ENCODE measurements at places on chromosomes 2 and 18.
A peak's percentile ranks its signal among the peaks of the same experiment; 100 is the strongest.

- DNase-seq: no peak
Observed at GRCh38 chr2:35463805-35464596, 891.6 kb upstream of the CRIM1 start.

DNA sequence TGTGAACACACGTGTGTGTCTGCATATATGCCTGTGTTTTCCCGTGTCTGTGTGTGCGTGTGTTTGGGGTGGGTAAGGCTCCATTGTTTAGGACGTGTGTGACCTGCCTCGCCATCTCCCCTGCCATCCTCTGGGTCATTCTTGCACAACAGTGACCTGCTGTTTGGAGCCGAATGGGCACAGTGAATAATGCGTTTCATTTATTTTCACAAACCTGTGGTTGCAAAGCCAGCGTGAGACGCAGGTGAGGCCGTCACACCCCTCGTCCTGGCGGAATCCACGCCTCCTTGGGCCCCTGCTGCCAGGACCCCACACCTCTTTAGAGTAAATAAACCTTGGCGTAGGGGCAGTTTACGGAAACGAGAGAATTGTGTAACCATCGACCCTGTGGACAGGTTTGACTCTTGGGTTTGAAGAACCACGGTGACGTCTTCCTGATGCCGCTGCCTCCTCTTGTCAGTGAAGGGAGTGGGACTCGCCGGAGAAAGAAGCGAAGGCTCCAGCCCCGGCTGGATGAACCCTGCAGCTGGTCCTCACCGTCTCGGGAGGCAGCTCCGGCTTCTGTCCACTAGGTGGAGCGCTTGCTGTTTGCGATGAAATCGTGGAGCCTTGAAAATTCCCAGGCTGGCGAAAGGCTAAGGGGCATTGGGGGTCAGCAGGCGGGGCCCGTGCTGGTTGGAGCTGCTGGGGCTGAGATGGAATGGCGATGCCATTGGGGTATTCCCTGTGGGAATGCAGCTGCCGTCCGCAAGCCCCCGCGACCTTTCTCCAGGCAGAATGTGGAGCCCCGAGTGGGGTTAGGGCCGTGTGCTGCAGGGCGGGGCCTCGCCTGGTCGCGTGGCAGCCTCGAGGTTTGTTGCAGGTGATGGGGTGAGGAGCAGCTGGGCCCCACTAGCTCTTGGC lies 81.1 kb downstream of the RTP5 start:
- peak; percentile 49 for DNase-seq

- no peak for DNase-seq
Observed at GRCh38 chr2:109433486-109433885, 180.3 kb downstream of the SEPTIN10 start.

DNA sequence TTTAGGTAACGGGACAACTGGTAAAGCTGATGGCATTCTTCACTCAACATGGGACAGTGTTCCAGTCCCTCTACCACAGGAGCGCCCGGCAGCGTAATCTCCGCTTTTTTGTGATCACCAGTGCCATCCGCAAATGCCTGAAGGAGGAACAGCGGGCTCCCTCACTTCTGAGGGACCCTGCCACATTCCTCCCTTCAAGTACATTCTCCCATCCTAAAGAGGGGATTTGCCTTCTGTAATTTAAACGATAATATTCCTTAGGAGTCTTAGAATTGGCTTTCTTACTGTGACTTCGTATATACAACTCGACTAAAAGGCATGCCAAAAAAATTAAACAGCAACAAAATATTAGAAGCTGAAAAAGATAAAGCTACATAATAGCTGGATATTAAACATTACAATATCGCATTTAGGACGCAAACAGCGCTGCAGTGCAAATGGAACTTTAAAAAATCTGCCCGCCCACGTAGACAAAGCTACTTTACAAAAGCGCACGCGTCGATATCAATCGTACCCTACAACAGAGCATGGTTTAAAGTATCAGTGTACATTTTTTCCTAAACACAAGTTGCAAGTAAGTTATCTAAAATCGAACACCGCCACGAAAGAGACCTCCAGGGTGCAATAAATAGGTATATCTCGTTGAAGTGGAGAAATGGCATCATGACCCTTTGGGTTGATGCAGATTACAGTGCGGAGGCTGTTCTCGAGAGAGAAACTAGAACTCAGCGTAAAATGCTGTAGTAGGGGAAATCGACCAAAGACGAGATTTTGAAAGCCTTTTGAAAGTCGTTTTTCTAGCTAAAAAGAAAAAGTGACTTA lies 2.3 kb upstream of the VSNL1 start:
- DNase-seq: peak; percentile 17

GRCh38 chr2:128359841-128360240 lies 41.2 kb upstream of the HS6ST1 start:
- no peak for DNase-seq

DNA sequence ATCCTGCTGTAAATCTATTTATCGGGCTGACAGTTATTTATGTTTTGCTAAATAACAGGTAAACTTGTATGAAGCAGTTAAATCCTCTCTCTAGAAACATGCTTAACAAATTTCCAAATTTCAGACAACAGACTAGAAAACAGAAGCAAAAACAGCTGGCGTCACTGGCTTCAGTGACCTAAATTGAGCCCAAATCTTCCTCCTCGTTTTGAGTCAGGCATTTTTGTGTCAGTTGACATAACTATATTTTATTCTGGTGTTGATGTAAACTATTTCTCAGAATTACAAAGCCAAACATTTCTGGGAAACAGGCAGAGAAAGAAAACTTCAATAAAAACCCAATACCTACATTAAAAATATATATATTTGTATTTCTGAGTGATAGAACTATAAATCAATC lies 21.7 kb downstream of the RBMS1 start:
- DNase-seq: no peak

GRCh38 chr2:5691985-5692529 lies at the start of gene SOX11:
SOX11 (plus strand) TSS chr2:5692384; CDS start chr2:5692722, 338 bp downstream.
- DNase-seq: no peak

DNA sequence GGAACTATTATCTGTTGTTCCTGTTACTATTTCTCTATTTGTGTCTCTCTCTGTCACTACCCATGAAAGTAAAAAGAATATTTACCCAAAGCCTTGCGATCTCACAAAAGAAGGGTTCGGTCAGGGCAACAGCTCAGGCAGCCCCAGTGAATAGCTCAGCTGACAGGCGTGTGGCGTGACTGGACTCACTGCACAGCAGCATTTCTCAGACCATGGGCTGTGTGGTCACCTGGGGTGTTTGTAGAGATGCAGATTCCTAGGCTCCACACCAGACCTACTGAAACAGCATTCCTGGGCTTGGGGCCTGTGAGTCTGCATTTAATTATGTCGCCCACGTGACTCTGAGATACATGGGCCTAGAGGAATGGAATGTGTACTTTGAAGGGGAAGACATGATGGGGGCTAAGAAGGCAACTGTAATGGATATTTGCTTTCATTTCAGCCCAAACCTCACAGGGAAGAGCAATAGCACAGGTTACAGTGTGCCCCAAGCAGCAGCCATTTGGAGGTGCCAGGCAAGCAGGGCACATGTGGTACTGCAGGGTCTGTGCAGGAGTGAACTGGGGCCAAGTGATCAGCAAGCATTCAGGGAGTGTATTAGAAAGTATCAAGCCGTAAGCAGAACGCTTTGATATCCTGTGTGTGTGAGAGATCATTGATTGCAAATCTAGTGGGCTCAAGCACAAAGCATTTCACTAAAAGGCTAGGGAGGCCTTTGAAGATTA lies 90.4 kb upstream of the RBMS1 start:
- DNase-seq: no peak

GRCh38 chr2:74033375-74033774 lies 48.7 kb downstream of the TET3 start:
- no peak for DNase-seq

DNA sequence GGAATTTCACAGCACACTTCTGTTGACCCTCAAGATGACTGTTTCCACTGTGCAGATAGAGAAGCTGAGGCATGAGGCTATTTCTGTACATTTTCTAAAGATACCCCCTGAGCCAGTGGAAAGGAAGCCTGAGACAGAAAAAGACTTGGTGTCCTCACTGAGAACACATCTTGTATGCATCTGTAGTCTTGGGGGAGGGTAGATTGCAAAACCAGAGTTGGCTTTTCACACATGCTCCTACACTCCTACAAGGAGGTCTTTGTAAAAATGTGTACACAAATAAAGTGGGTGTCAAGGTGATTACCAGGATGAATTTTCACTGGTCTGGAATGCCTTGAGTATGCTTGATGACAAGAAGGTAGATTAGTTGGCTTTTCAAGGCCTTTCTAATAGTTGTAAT lies 98.0 kb downstream of the KCTD18 start:
- no peak for DNase-seq

DNA sequence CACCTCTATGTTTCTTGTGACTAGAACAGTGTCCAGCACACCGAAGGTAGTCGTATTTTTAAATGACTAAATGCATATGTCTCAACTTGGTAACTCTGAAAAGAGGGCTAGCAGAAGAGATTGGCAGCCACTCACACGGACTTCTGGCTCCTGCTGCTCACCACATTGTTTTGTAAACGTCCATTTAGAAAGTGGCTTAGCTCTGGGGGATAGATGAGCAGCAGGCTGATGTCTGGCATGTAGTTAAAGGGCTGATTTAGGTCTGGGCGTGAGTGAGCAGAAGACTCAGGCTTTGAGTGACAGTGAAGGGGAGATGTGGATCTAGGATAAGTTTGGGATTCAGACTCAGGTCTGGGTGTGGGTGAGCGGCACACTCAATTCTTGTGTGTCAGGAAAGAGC lies 372.9 kb upstream of the HS6ST1 start:
- DNase-seq: no peak
